Coronary artery (tissue), 2 donors: ENCODE measurements at places on chromosomes 2 and 18.
A peak's percentile ranks its signal among the peaks of the same experiment; 100 is the strongest.

DNA sequence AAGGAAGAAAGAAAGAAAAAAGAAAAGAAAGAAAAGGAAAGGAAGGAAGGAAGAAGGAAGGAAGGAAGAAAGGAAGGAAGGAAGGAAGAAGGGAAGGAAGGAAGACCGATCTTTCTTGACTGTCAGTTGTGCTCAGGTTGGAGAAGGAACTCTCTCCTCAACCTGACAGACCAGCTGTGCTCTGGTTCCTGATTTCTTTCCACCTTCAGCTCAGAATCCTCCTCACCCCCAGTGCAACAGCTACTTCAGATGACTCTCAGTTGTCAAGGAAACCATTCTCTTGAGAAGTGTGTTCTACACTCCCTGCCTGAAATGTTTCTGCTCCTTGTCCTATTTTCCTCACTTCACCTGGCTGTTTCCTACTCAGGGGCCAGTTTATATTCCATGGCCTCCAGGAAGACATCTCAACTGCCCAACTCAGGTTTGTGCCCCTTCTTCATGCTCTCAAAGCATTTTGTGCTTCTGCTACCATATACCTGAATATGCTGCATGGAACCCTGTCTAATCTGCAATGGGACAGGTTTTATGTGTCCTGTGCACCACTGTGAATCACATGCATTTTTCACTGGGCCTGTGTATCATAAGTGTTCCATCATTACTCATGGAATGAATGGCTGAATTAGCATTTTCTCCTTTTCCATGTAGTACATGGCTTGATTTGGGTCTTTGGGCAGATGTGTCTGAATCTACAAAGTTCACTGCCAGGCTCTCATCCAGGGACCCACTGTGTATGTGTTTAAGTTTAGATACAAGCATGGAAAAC, 32.8 kb upstream of the DOCK10 start:
- DNase-seq = no peak

DNA sequence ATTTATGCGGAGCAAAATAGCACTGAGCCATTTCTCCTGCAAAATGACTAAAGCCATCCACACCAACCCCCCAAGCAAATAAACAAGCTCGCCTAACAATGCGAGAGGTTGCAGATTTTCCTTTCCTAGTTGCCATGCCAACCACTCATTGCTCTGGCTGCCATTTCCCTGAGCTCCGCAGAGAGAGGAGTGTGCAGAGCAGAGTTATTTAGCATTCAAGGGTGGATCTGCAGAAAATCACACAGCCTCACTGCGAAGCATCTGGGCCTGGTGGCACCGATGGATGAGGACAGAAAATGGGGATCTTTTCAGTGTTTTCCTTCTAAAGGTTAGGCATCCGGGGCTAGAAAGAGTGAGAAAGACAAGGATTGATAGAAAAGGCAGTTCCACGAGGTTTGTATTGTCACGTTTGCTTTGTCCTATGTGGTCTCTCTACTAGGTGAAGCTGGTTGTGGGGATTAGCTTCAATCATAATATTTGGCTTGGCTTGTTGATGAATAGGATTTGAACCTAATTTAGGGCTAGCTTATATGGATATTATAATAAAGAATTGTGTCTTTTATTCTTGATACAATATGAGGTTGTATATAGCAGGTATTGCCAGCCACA, 110.2 kb upstream of the UNC80 start:
- no peak for DNase-seq

GRCh38 chr18:47931718-47932103, 1.3 kb upstream of the SMAD2 start:
- no peak for DNase-seq

DNA sequence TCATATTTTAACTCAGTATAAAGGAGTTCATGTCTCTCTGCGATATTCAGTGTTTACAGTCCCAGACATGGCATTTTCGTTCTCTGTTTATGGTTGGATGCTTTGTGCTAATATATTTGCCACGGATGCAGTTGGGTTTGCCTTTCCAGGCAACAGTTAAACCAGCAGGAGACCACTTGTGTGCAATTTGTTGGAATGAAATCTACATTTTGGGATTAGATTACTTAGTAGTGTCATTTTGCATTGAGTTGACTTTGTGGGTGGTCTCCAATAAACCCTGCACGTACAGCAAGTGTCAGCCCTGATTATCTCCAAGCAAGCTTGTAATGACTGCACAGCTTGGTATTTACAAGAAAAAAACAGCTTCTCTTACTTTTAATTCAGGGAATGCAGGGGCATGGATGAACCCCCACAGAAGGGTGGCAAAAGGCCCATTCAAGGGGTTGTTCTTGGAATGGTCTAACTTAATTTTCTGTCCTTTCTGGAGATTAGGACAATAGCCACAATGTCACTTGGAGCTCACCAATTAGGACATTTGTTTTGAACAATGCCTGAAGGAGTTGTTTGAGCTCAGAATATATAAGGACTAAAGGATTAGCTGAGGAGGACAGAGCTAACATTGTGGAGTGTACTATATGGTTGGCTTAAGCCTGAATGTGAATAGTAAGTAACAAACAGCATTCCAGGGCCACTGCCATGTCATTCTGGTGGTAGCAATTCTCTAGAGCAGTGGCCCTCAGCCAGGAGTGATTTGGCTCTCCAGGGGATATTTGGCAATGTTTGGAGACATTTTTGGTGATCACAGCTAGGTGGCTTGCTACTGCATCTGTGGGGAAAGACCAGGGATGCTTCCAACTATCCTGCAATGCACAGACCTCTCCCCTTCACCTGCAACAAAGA, 121.5 kb downstream of the SLC4A3 start:
- DNase-seq = no peak

- no peak for DNase-seq
Measured at GRCh38 chr2:9919512-9919911, 32.0 kb upstream of the GRHL1 start.

DNA sequence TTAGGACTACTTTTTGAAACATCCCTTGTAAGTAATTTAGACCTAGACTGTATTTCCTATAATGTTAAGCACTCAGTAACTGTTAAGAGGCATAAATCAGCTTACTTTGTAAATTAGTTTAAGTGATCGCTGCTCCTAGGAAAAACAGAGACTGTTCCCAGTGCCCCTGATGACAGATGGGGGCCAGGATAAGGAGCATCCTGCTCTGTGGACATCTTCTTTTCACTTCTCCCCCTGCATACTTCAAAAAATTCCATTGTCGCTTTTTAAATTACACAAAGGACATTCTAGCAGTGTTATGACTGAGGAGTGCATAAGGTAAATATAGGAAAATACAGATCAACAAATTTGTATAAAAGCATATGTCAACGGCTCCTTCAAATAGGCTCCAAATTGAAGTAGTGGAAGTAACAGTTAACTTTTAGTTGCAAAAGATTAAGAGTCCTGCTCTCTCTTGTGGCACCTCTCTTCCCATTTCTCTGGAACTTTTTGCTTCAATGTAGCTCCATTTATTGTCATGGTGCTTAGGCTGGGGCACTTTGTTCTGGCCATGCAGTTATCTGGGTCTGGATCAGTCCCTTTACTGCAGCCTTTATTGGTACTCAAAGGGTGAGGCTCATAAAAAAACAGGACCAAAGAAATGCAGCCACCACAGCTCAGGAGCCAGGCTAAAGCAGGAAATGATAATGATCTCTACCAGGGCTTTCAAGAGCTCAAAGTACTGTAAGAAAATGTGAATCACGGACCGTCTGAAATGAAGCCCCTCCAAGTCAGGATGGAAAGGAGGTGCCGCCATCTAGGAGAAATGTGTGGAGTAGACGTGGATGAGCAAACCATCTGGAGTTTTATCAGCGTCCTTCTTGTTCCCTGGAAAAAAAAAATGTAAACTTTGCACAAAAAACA, 162.1 kb upstream of the ZNF516 start:
- no peak for DNase-seq

GRCh38 chr2:54638103-54638502, 85.4 kb upstream of the EML6 start:
- no peak for DNase-seq

GRCh38 chr2:74740741-74741431, 86.8 kb downstream of the SEMA4F start:
- DNase-seq = peak; percentile 79

DNA sequence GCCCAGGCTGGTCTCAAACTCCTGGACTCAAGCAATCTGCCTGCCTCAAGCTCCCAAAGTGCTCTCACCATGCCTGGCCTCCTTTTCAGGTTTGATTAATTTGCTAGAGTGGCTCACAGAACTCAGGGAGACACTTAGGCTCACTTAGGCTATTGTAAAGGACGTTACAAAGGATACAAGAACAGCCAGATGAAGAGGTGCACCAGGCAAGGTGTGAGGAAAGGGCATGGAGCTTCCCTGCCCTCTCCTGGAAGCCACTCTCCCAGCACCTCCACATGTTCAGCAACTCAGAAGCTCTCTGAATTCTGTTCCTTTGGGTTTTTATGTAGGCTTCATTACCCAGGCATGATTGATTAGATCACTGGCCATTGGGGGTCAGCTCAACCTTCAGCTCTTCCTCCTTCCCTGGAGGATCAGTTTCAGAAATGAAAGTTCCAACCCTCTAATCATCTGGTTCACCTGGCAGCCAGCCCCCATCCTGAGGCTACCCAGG, 78.7 kb upstream of the RGPD5 start:
- no peak for DNase-seq

GRCh38 chr2:217204358-217204757, 344.5 kb upstream of the TNP1 start:
- no peak for DNase-seq

DNA sequence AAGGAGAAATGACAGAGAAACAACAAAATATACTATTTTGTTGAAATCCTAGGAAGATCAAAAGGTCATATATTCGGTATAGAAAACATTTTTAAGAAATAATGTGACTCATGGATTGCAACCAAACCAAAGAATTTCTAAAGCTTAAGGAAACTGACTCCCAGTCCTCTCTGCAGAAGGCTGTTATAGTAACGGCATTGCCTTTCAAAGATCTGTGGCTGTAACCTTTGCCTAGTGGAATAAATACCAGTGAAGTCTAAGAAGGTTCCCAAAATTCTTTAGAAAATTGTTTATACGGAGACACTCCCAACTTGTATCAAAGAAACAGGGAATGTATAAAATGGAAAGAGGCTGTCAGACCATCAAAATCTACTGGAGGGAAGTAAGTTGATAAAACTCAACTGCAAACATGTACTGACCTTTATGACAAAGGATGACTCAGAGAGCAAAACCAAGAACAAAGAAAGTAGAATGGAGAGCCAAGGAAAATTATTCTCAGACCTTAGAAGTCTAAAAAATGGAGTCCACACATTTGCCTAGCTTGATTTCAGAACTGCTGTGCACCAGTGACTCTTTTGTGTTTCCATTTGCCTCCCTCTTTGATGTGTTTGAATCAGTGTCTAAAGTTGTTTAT, 48.6 kb upstream of the FSIP2 start:
- DNase-seq = no peak

DNA sequence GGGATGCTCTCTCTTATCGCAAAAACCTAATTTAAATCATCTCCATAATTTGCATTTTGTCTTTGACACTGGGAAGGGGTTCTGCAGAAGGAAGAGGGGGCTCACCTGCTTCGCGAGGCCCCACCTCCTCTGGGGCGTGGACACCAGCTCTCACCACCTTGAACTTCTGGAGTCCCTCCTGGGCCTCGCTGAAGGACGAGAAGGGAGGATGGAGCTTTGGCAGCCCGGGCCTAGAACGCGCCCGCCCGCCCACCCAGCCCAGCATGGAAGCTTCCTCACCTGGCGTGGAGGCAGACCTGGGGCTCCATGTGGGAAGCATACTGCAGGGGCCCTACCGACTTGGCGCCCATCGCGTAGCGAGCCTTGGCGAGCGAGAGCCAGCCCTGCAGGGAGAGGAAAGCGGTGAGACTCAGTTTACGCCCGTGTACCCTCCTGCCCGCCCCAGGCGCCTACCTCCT, 1.1 kb upstream of the IMP4 start:
- DNase-seq = no peak

DNA sequence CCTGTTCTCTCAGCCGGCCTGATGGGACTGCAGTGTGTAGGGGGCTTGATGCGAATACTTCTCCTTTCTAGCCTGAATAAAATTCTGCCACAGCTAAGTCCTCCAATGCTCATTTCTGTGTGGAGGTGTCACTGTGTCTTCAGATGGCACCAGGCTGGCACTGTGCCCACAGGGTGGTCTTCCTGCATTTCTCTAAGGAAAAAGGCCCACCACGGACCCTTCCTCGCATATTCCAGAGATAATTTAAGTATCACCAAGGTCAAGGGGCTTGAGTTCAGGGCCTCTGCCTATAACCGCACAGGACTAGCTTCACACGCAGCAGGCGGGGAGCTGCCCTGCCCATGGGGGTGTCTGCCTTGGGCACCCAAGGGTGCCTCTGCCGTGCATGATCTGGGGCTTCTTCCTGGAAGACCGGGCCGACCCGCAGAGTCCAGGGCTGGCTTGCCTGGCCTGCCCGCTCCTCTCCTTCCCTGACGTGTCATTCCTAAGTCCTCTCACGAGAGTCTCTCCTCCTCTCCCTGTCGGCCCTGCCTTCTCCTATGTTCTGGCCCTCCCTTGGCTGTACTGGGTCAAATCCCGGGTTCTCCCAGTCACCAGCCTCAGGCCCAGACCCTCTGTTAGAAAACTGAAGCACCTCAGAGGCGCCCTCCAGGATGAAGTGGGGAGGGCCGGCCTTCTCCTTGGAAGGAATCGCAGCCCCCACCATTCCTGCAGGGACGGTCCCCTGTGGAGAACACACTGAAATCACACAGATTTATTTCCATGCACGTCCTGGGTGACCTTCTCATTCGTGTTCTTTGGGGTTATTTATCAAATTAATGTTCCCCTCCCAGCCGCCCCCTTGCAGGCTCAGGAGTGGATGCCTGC, 48.9 kb upstream of the PXDN start:
- peak; percentile 62 for DNase-seq

GRCh38 chr2:178241844-178242551, 47.7 kb downstream of the OSBPL6 start:
- no peak for DNase-seq

DNA sequence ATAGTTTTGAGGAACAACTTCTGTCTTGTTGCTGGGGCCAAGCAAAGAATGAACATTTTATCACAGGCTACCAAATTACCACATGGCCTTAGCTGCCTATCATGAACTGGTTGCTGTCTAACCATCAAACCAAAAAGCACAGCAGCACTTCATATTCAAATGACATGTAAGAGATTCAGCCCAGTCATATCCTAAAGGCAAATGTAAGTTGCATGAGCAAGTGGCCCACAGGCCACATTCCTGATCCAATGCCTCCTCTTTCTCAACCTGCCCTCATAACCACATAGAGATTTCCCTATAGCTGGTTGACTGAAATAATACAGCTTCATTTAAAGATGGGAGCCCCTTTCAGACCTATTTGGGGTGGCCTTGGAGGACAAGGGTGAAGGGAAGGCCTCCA, 572.3 kb downstream of the IRS1 start:
- no peak for DNase-seq

DNA sequence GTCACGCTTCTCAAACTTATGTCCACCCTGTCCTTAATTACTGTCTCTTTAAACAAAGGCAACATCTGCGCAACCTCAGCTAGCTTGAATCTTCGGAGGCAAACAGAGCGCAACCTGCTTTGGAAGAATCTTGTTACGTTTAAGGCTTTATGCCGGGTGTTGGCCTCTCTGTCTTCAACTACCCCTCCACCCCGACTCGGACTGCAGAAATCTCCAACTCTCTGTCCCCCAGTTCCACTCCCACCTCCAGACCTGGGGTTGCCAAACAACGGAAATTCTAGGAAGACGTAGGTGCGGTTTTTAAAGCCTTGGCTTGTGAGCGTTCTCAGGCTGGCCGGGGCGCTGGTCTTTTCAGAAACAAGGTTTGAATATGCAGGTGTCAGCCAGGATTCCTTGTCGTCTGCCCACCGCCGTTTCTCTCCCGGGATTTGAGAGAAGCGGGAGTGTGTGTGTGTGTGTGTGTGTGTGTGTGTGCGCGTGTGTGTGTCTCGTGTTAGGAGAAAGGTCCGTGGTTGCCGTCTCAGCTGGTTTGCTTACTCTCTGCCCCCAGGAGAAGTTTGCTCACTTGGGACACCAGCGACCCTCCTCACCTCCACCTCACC, 1.1 kb upstream of the ONECUT2 start:
- no peak for DNase-seq

GRCh38 chr2:8761529-8762164, 75.8 kb downstream of the KIDINS220 start:
- no peak for DNase-seq
